NCI-H146 (cell line): ENCODE measurements at places on chromosomes 5 and 9.

GRCh38 chr5:131112424-131112823, 52.6 kb downstream of the HINT1 start:
- peak; percentile 2 for DNase-seq

- DNase-seq = peak; percentile 25
These were observed 92.3 kb downstream of the LMX1B start for GRCh38 chr9:126705767-126706697.

- no peak for DNase-seq
These were observed 659.8 kb downstream of the IRX1 start for GRCh38 chr5:4255441-4255840.

DNA sequence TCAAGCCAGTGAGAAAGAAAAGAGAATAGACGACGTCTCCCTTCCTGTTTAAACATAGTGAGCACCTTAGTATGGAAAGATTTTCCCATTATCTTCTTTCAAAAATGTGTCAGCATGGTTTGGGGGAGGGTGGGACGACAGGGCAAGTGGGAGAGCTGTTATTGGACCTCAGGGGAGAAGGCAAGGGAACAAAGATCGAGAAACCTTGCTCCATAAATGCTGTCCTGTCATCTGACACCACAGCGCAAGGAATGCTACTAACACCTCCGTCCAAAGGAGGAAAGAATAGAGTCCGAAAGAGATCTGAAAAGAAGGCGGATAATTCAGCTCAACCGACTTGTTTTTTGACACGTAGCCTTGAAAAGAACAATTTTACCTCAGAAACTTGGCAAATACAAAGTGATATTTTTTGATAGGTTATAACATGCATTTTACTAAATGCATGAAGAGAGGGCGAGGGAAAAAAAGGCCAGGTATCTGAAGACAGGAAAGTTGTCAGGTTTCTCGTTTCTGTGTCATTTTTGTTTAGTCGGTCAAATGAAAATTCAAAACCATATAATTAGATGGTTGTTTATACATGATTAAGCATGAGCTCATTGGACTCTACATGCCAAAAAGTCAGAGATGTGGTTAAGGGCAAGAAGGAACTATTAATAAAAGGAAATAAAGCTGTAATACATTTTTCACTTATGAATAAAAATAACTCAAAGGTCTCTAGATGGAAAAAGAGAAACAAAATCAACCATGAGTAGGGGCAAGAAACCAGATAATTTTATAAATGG, 155.7 kb downstream of the GLIS3 start:
- DNase-seq = no peak

DNA sequence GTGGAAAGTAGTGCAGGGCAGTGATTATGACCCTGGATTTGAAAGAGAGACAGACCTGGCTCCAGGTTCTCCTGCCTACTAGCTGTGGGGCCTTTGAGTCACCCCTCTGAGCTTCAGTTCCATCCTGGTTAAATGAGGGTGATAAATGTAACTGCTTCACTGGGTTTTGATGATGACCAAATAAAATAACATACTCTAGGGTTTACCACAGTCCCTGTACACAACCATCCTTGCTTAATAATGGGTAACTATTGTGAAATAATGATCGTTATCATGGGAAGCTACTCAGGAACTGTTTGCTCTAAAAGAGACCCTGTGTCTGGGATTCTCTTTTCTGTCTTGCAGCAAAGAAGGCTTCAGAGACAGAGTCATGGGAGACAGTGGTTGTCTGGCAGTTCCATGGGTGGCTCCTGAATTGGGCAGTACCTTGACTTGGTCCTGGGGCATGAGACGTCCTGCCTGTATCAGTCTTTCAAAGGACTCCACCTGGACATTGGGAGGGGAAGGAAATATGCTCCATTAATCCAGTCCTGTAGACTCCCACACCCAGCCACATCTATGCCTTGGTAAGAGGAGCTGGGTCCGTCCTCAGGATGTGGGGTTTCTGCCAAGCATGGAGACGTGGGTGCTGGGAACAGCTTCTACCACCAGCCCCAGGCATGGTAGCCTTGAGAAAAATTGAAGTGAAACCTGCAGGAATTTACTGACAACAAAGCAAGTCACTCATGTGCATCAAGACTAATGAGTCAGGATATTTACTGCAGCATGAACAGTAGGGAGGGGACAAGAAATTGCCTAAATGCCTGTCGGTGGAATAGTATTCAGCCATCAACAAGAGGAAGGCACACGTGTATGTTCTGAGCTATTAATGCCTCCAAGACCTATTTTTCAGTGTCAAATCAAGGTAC, 23.4 kb downstream of the AKNA start:
- DNase-seq = no peak

DNA sequence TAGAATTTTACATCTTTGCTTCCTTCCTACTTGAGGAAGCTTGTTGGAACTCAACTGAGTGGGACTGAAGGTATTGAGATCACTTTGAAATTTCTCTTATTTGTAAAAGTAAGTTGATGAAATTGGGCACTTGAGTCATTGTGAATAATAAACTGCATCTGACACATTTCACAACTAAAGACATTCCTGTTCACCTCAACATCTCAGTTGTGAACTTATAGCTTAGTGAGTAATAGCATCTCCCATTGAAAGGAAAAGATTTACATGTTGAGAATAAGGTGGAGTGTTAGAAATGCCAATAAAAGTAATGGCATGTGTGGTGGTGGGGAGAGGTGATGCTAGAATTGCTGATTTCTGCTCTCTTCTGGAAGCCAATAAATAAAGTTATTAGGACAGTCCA, 145.0 kb downstream of the SLC24A2 start:
- no peak for DNase-seq

- no peak for DNase-seq
These were observed 87.1 kb downstream of the SLC38A9 start for GRCh38 chr5:55624841-55625588.

DNA sequence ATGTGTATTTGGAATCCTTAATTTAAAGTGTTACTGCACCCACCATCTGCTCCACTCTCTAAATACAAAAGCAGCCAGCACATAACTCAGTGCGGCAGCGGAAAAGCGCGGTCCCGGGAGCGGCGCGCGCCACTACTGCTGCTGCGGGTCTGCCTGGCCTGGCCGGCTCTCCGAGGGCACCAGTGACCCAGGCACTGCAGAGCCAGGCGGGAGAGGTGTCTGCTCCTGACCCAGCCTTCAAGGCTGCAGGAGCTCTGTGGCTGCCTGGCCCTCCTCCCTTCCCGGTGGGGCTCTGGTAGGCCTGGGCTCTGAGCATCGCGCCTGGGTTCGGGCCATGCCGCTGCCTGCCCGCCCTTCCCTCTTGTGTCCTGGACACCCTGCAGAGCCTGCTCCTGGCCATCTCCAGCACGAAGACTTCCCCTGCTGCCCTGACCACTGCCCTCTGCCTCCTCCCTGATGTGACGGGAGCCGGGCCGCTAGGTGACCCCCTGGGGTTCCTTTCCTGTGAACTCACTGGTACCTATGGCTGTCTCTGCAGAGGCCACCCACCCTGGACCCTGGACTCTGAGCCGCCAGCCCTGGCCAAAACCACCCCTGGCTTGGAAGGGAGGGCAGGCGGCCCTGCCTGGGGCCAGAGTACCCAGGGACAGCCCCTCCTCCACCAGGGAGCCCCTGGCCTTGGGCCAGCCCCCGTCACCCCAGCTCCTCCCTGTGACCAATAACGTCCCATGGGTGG, 32.8 kb upstream of the UBAC1 start:
- DNase-seq = peak; percentile 27

DNA sequence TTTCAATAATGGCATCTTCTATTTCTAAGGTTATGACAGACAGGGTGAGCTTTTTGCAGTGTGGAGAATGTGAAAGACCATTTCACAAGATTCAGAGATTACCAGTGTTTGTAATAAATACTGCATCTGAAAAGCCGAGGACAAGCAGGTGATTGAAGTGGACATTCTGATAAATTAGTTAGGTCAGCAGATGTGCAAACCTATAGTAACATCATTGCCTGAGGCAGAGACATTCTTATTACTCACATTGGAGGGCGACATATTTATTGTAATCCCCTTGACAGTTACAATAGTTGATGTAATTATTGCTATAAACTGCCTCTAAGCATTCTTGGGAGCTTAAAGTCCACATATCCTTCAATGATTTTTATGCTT, 3.3 kb downstream of the RASGRF2 start:
- peak; percentile 46 for DNase-seq

- no peak for DNase-seq
These were observed 34.9 kb upstream of the BASP1 start for GRCh38 chr5:17182494-17182893.

GRCh38 chr9:84542554-84542953, 127.0 kb upstream of the NTRK2 start:
- no peak for DNase-seq

GRCh38 chr5:61004448-61004847, 59.4 kb downstream of the NDUFAF2 start:
- no peak for DNase-seq

DNA sequence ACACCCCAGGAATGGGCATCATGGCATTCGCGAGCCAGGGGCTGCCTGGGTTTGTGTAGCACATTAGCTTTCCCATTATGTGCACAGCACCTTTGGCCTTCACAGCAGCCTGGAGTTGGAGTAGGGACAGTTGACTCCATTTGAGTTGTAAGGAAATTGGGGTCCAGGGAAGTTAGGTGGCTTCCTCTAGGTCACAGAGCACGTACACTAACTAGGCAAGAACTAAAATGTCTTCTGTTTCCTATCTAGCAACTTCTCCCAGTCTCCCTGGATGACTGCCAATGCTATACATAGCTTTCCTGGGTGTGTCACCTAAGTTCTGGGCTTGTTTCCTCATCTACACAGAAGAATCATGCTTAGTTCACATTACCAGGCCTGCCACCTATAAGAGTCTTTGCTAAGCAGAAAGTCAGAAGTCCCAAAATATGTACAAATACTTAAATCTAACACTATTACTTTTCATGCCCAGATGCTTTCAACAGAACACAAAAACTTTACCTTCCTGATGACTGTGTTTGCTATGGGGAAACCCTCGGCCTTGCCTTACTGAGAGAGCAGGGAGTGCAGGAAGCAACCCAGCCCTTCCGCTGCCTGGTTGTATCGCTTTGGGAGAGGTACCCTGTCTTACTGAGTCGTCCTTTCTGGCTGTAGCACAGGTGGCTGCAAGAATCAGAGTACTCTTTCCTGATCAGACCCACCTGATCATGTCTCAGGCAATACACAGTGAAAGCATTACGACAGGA, 12.0 kb downstream of the MACROH2A1 start:
- no peak for DNase-seq

DNA sequence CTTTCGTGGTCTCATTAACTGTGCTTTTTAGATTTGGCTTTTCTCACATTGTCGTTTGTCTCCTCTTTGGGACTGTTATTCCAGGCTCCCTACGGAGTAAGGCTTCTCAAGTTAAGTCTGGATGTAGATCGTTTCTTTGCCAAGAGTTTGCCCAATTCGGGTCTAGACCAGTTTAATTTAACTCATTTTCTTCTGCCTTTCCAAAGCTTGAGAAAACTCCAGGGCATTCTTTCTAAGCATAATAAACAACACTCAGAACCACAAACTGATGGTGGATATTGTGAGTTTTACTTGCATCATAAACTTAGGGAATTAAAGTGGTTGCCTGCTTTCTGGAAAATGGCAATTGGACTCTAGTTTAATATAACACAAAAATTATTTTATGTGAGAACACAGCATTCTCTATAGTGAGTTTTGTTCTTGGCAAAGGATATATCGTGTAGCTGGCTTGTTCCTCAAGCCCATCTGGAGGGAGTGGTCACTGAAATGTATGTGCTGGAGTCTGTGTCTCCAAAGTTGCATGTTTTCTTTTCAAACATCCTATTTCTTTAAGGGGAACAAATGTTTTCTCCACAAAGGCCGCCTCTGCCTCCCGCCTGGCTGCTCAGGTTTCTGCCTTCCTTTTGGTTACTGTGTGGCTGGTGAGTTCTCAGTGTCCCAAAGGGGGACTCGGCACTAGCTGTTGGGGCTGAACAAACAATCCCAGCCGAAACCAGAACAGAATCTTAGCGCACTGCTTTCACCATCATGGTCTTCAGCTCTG, 211.3 kb upstream of the FBN2 start:
- no peak for DNase-seq

DNA sequence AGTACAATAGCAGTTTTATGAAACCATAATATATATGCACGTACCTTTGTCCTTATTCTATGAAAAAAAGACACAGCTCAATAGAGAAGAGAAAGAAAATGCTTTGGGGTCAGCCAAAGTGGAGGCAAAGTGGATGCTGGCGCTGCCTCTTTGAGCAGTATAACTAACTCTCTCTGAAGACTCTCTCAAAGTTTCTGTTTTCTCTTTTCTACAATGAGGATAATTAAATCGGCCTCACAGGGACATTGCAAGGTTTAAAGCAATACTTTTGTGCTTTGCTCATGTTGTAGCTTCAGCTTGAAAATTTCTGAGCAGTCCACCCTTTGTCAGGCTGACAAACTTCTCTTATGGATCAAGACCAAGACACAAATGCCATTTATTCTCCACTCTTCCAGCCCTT, 455.1 kb upstream of the MPDZ start:
- no peak for DNase-seq

- no peak for DNase-seq
These were observed 63.9 kb downstream of the SREK1 start for GRCh38 chr5:66207800-66208561.

- no peak for DNase-seq
These were observed 131.7 kb upstream of the CLINT1 start for GRCh38 chr5:157990583-157991181.

DNA sequence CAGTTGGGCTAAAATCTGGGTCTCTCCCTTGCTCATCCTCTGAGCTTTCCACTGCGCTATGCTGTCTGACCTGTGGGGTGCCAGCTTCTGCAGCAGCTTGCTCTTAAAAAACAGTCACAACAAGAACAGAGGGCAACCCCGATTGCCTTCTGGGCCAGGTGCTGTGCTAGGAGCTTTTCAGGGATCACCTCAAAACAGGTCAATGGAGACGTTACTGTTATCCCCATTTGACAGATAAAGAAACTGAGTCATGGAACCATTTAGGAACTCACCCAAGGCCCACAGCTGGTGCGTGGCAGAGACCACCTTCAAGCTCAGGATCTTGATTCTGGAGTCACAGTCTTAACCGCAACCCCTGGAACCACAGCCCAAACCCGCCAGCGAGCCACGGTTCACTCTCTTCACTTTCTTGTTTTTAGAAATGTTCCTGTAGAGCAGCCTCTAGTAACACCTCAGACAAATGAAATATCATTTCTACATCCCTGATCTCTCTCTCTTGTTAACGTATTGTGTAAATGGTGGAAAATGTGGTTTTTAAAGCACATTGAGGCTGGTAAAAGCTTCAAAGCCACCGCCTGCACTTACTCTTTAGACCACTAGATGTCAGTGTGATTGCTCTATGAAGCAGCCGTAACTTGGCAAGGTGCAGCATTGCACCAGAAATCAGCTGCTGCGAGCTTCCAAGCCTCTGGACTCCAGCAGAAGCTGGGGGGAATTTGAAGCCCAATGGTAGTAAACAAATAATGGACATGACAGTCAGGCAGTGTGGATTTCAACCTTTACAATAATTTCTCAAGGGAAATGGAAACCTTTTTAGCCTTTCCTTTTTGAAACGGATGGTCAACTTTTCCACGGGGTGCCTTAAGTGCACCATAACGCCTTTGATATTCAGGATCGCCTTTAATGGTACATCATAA, 1.7 kb downstream of the FYB1 start:
- peak; percentile 29 for DNase-seq

DNA sequence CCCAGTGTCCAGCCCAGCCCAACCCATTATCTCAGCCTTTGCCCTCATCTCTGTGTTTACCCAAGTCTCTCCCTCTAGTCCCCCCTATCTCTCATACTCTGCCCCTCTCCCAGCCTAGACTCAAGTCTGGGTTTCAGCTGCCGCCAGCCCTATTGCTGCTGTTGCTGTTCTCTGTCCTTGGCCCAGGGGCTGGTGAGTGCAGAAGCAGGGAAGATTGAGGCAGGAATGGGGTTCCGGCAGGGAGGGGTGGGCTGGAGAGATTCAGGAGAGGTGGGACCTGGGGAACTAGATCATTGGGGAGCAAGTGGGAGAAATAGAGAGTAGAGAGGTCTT, 702 bp downstream of the TMEM8B start:
- no peak for DNase-seq

- DNase-seq = no peak
These were observed 16.2 kb downstream of the SIL1 start for GRCh38 chr5:139181835-139182452.
